ENCODE measurements at places on chromosomes 6 and 20. TPM values are rescaled to one million over a fixed set of nuclear protein-coding genes. Genes with fewer than 3 reads are reported as not detected.

PDE10A gene
- total RNA-seq = under 0.01 TPM

PGC gene
- not detected for total RNA-seq

NMBR gene
- not detected for total RNA-seq

PROKR2 gene
- total RNA-seq = not detected

TRIM40 gene
- total RNA-seq = under 0.01 TPM

GABBR1 gene
- total RNA-seq = 19.1 TPM

DNA sequence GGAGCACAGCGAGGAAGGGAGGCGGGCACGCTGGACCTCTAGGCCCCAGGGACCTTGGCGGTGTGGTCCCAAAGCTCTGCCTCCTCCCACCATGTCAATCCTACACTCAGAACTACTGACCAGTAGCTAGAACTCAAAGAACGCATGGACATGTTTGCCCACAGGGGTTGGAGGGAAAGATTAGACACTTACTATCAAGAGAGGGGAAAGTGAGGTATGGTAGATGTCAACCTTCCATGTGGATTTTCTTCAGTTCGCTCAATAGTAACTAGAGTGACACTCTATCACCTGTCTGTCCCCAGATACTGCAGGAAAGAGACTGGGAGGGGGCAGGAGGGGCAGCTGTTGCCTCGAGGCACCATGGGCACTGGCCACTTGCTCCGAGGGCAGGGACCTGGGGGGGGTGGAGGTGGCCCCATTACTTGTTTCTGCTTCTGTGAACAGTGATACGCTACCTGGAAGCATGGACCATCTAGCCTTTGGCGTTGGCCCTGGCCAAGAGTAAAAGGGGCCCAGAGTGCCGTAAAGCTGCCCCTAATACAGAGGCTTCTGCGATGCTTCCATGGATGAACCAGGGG, 912 bp upstream of the DIDO1 start:
- no peak for DNase-seq

- no peak for DNase-seq
These were observed 137.1 kb upstream of the OLIG3 start for GRCh38 chr6:137631323-137631722.

GRCh38 chr6:6678185-6678671, 89.7 kb downstream of the LY86 start:
- DNase-seq = no peak

GRCh38 chr6:15504040-15504495, 158.8 kb downstream of the DTNBP1 start:
- DNase-seq = no peak

DNA sequence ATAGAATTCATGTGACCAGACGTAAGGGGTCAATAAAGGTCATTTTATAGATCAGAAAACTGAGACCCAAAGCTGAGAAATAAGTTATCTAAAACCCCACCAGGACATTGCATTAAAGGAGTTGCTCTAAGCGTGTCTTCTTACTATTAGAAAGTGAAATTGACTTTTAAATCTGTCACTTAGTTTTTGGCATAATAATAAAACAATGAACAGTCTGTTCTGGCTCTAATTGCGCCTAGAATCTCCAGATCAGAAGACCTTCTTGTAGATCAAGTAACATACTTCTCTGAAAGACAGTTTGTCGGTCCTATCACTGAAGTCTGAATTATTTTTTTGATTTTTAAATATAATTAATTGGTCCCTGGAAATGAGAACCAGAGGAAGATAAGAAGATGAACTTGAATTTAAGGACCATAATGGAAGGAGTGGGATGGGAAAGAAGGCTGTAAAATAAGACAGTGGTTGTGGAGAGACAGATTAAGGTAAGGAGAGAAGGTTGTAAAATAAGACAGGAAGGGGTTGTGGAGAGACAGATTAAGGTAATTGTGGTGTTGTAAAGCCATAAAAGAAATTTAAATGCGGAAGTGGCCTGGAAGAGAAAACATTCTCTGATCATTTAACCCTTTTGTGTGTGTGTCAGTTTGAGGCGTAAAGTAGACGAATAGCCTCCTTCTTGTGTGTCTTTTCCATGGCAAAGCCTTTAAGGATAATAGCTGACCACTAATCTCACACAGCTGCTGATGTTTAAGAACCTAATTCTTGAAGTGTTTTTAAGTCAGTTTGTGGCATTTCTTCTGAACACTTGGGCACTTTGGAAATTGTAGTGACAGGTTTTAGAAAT, 20.1 kb downstream of the TOP1 start:
- peak; percentile 46 for DNase-seq

DNA sequence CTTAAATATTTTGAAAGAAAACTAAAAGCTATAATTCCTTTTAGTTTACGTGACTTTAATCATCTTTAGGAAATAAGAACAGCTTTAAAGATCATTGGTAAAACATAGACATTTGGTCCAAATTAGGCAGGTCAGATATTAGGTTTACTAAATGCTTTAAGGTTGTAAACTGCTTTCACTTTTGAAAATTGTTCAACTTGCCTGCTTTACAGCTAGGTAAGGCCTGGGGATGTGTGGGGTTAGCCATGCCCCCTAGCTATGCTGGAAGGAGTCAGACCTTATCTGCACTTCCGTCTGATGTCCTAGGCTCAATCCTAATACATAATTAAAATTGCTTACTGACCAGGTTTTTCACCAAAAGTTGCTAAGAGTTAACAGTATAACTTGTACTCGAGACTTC, 30.5 kb upstream of the TPD52L1 start:
- no peak for DNase-seq

DNA sequence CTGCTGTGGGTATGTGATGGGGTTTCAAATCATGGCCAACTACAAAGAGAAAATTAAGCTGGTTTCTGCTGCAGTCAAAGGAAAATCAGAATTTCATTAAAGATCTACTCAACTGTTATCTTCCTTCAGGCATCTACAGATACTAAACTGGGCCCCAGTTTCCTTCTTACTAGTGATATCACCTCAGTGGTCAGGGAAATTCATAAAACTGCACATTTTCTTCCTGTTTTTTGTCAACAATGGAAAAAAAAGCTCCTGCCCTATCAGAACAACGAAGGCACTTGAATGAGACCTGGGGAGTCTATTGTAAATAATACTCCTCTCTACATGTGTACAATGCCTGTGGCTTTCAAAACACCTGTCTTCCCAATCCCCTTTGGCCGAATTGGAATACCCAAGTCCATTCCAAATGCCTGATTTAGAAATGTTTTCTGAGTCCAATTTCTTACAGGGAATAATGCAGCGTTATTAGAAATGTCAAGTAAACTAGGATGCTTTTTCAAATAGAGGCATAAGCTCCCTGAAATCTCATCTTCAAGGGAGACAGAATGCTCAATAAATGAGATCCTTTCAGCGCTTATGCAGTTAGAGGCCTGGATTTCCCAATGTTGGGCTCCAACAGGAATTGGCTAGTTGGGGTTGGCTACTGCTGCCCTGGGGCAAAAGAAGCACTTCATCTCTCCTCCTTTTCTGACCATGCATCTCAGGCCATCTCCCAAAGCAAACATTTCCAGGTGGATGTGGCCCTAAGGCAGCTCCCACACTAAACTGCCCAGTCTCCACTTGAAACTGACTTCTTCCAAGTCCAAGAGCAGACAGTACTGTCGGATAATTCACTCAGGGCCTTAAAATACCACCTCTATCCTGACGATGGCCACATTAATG, 143.3 kb downstream of the NFATC2 start:
- no peak for DNase-seq

- no peak for DNase-seq
These were observed 9.7 kb downstream of the SNAP25 start for GRCh38 chr20:10228330-10228729.

- no peak for DNase-seq
These were observed 115.6 kb upstream of the JAG1 start for GRCh38 chr20:10789386-10789785.

DNA sequence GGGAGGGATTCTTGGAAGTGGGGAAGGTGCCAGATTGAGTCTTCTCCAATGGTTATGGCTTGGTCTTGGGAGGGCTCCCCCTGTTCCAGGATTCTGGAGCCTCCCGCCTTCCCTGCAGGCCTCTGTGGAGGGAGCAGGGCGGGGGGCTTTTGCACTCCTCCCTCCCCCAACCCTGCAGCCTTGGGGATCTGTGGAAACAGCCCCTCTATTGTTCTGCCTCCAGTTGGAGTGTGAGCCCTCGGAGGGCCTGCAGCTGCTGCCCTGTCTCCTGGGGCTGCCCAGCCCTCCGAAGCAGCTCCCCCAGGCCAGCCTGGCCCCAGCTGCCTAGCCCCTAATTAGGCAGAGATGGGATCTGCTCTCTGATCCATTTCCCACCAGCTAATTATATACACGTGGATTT, 14.7 kb downstream of the FAM110A start:
- DNase-seq = no peak

DNA sequence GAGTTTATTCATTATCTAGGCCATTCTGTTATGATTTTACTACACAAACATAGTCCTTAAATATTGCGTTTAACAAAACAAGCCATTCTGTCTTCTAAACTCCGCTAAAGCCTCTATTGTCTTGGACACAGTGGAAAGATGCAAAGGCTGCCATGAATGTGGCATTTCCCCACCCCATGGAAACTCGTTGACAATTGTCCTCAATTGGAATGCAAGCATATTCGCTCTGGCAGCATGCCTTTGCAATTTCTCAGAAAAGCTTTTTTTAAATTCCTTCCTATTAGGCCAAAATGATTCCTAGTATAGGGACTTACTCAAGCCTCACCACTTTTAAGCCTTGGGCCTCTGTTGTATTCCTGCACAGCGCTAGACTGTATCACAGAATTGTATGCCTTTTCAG, 22.8 kb downstream of the OR2A4 start:
- no peak for DNase-seq

DNA sequence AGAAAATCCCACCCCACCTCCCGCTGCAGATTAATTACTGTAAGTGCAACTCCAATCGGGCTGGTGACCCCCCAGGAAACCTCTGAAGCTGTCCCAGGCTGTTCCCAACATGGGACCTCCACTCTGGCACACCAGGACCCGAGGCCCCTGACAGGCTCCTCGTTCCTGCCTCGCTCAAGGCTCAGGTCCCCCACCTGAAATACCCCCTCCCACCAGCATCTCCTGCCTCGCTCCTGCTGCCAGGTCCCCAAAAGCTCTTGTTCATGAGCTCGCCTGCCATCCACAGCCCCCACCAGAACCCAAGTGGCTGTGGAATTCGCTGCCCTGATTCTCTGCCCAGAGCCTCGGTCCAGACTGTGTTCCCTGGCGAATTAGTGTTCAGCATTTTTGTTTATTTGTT, 26.1 kb downstream of the NPEPL1 start:
- no peak for DNase-seq

GRCh38 chr20:59087829-59088433, 45.3 kb upstream of the PRELID3B start:
- peak; percentile 68 for DNase-seq

GRCh38 chr6:94270091-94270948, 851.0 kb upstream of the EPHA7 start:
- no peak for DNase-seq

GRCh38 chr20:49347156-49347555, 69.3 kb upstream of the ZNFX1 start:
- no peak for DNase-seq

DNA sequence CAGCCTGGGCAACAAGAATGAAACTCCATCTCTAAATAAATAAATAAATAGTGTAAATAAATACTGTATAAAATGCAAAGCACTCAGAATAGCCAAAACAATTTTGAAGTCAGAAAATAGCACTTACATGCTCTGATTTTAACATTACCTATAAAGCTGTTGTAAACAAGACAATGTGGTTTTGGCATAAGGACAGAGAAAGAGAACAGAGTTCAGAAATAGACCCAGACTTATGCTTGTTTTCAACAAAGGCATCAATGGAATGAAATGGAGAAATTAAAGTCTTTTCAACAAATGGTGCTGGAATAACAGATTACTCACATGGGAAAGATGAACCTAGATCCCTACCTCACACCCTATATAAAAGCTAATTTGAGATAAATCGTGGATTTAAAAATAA, 10.4 kb downstream of the ACAT2 start:
- no peak for DNase-seq

GRCh38 chr6:29227235-29227634, 56.5 kb downstream of the OR2J2 start:
- DNase-seq = no peak

- DNase-seq = no peak
These were observed 87.3 kb upstream of the NHSL1 start for GRCh38 chr6:138586638-138587037.

GRCh38 chr6:111950661-111951496, 77.6 kb upstream of the FYN start:
- DNase-seq = no peak

- DNase-seq = no peak
These were observed 45.0 kb downstream of the ADNP start for GRCh38 chr20:50886184-50886790.

GRCh38 chr6:5125152-5126006, 40.2 kb downstream of the PPP1R3G start:
- DNase-seq = no peak

DNA sequence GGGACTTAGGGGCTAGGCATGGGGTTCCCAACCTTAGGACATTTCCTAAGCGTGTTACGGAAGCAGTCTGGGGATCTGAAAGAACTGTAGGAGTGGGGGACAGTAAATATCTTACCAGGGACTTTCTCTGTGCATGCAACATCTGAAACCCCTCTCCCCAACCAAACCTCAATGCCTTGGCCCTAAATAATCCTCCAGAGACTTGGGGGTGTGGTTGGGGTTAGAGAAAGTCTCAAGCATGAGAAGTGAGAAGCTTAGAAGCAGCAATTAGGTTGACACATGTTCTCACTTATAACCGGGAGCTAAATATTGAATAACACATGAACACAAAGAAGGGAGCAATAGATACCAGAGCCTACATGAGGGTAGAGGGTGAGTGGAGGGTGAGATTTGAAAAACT, 74.7 kb downstream of the HTR1E start:
- DNase-seq = no peak

GRCh38 chr6:35487658-35488516, 9.0 kb downstream of the TEAD3 start:
- peak; percentile 32 for DNase-seq

DNA sequence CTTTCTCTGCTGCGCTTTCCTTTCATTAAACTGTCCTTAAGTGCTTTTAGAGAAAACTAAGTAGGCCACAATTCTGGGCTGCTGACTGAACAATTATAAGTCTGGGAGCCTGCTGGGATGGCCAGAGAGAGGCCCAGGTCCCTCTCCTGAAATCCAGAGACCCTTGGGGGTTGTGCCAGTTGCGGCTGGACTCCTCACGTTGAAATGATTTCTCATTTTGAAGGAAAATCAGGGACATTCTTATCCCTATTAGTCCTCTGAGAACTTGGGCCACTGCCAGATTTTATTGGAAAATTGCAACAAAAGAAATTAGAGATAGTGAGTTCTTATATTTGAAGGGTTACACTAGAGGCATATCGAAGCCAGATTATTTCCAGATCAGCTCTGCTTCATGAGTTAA, 145.1 kb downstream of the CLIC5 start:
- no peak for DNase-seq

- no peak for DNase-seq
These were observed 728.8 kb downstream of the TENT5A start for GRCh38 chr6:81023709-81024108.

GRCh38 chr6:151498327-151498726, 4.5 kb downstream of the CCDC170 start:
- no peak for DNase-seq

GRCh38 chr6:110029144-110029543, 51.0 kb downstream of the GPR6 start:
- DNase-seq = no peak
